ENCODE measurements at places on chromosomes 2 and 18. TPM values are rescaled to one million over a fixed set of nuclear protein-coding genes. Genes with fewer than 3 reads are reported as not detected.

- H3K4me1 ChIP-seq, result no peaks in the 10 kb centered on the region
- H3K27me3 ChIP-seq, result no peaks in the 10 kb centered on the region
- peak; percentile 88 for DNase-seq
- peak overlapping the region; percentile 92 for H3K27ac ChIP-seq
These were observed 615 bp upstream of the CCNT2 start for GRCh38 chr2:134917888-134918525.

- DNase-seq, result no peak
- H3K36me3 ChIP-seq, result peaks cover under 1% of the 10 kb centered on the region
- peak overlapping the region; percentile 44 for H3K27ac ChIP-seq
- H3K27me3 ChIP-seq, result no peaks in the 10 kb centered on the region
- H3K4me3 ChIP-seq, result no peak overlapping the region
These were observed 89.2 kb downstream of the STPG4 start for GRCh38 chr2:47065771-47066380.

- H3K27me3 ChIP-seq, result no peaks in the 10 kb centered on the region
- H3K4me1 ChIP-seq, result peaks cover 3% of the 10 kb centered on the region
These were observed 262.7 kb downstream of the SETBP1 start for GRCh38 chr18:44943311-44943881.

- DNase-seq, result no peak
- H3K27me3 ChIP-seq, result no peaks in the 10 kb centered on the region
- H3K27ac ChIP-seq, result no peak overlapping the region
- no peaks in the 10 kb centered on the region for H3K36me3 ChIP-seq
These were observed 88.2 kb upstream of the DPP10 start for GRCh38 chr2:114354199-114354598.

- H3K27me3 ChIP-seq, result no peaks in the 10 kb centered on the region
- no peak overlapping the region for H3K4me3 ChIP-seq
- H3K27ac ChIP-seq, result no peak overlapping the region
These were observed 70.8 kb downstream of the SPRED2 start for GRCh38 chr2:65361623-65362022.

DNA sequence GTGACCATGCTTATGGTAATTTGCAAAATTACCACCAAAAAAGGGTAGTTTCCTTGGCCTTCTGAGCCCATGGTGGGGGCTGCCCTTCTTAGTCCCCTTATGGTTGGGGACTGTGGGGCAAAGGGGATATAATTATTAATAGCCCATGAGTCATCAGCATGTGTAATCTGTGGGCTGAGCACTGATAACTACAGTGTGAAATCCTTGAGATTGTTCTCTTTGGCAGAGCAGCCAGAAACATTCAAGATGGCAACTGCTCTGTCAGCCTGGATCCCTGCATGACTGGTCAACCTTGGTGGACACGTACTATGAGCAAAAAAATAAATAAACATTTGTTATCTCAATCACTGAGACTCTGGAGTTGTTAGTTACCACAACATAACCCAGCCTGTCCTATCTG lies 61.3 kb downstream of the MGAT4A start:
- DNase-seq, result no peak
- peaks cover 13% of the 10 kb centered on the region for H3K36me3 ChIP-seq
- H3K27me3 ChIP-seq, result no peaks in the 10 kb centered on the region
- peak overlapping the region; percentile 48 for H3K27ac ChIP-seq
- H3K4me3 ChIP-seq, result no peak overlapping the region
- H3K4me1 ChIP-seq, result peaks cover 5% of the 10 kb centered on the region

- DNase-seq, result no peak
- no peaks in the 10 kb centered on the region for H3K36me3 ChIP-seq
- peaks cover 15% of the 10 kb centered on the region for H3K4me1 ChIP-seq
- H3K4me3 ChIP-seq, result no peak overlapping the region
- no peaks in the 10 kb centered on the region for H3K27me3 ChIP-seq
These were observed 93.1 kb downstream of the MBP start for GRCh38 chr18:77039196-77040130.

DNA sequence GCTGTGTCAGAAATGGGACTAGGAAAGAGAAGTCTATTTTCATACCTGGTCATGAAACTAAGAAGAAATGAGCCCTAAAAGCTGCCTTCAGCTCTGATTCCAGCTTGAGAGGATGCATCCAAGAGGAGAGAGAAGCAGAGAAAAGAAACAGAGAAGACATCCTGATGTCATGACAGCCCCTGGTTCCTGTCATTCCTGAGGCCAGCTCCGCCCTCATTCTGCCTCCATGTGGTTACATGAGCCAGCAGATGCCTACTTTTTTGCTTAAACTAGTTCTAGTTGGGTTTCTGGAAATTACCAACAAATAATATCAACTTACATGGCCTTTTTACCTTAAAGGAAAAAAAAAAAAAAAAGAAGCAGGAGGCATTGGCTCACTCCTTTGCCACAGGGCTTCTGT lies 14.1 kb upstream of the ACKR3 start:
- no peaks in the 10 kb centered on the region for H3K27me3 ChIP-seq
- H3K27ac ChIP-seq, result no peak overlapping the region
- no peak overlapping the region for H3K4me3 ChIP-seq
- DNase-seq, result no peak
- H3K36me3 ChIP-seq, result no peaks in the 10 kb centered on the region
- H3K4me1 ChIP-seq, result no peaks in the 10 kb centered on the region

GRCh38 chr2:144521686-144522085 lies 1.8 kb upstream of the ZEB2 start:
- no peaks in the 10 kb centered on the region for H3K36me3 ChIP-seq
- H3K27me3 ChIP-seq, result no peaks in the 10 kb centered on the region
- H3K4me3 ChIP-seq, result no peak overlapping the region
- no peak for DNase-seq

- no peak for DNase-seq
- H3K4me1 ChIP-seq, result no peaks in the 10 kb centered on the region
- H3K27me3 ChIP-seq, result no peaks in the 10 kb centered on the region
These were observed 81.3 kb downstream of the ANKRD12 start for GRCh38 chr18:9217743-9218451.

DNA sequence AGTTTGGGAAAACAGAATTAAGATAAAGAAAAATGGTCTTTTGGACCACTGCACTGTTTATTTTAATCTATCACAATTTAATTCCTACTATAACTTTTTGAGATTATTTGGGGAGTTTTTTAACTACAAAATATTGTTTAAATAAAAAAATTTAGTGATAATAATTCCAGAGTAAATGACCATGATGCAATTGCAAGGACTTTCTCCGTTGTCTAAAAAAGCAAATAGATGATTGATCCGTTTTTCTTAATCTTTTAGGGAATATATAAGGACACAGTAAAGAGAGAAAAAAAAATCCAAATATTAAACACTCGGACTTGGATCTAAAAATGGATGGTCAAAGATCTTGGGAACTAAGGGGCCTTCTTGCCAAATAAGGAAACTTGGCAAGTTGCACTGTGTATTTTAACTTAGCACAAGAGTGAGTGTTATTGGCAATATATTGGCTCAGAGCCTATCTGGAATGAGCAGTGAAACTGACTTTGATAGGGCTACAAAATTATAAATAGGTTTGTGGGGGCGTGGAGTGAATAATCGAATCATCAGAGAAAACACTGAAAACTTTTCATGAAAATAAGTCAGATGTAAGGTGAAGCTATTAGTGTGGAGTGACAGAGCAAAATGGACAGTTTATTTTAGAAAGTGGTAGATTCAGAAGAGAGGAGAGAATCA lies 2.0 kb downstream of the MAP3K20 start:
- H3K27ac ChIP-seq, result peak overlapping the region; percentile 94
- peak overlapping the region; percentile 82 for H3K4me3 ChIP-seq
- no peaks in the 10 kb centered on the region for H3K27me3 ChIP-seq
- H3K4me1 ChIP-seq, result no peaks in the 10 kb centered on the region

DNA sequence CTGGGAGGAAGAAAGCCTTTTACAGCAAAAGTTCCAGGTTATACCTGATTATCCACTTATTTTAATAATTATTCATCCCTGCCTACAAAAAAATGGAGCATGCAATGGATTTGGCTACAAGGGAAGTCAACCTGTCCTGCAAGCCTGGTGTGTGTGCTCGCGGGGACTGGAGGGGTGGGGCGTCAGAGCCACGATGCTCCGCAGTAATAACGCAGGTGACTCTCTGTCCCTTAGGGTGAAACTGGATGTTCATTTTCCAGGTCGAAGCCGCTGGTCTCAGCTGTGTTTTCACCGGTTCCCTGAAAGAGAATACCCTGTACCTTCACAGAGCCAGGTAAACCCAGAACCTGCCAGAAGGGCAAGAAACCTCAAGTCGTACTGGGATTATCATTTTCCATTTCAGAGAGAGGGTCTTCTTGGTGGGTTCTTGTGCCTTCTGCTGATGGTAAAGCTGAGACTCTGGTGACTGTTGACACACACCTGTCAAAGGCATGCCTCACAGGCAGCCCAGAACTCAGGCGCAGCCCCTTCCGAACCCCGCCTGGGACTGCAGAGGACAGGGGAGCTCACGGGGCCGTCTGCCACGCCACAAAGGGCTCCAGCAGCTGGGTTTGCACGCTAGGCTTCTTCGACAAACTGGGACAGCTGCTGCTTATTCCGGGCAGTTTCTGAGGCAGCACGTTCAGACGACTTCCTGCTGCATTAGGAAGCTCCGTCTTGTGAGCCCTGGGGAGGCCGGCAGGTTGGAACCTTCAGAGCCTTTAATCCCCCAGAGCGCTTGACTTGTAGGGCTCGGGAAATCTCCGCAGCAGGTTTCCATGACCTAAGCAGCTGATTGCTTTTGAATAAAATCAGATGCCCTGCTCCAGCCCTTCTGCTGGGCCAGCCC lies 58.6 kb downstream of the KCNG2 start:
- H3K27me3 ChIP-seq, result no peaks in the 10 kb centered on the region
- no peak overlapping the region for H3K4me3 ChIP-seq
- H3K27ac ChIP-seq, result no peak overlapping the region
- DNase-seq, result peak; percentile 49
- H3K36me3 ChIP-seq, result no peaks in the 10 kb centered on the region

INO80C gene
- total RNA-seq, result 13.9 TPM

E2F6 gene
- 20.2 TPM for total RNA-seq

STON1 gene
- 6.4 TPM for total RNA-seq

POTEC gene
- not detected for total RNA-seq

ANKRD30B gene
- not detected for total RNA-seq

ZDBF2 gene
- total RNA-seq, result 10.6 TPM
